ENCODE measurements at places on chromosomes 2 and 18.

DNA sequence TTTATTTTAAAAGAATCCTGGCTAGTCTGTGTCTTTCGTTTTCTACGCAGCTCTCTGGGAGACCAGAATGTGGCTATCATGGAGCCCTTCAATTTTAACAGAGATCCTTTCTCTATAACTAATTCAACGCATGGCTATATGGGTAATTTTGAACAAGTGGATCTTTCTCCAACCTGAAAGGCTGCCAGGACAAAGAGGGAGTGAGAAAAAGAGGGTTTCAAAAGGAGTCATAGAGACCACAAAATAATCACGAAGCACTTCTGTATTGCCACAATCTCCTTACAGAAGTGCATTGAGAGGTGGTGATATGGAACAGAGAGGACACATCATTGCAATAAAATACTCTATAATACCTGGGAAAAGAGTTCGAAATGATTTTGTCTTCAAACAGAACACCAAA lies 21.7 kb upstream of the CDH2 start:
- DNase-seq: no peak

DNA sequence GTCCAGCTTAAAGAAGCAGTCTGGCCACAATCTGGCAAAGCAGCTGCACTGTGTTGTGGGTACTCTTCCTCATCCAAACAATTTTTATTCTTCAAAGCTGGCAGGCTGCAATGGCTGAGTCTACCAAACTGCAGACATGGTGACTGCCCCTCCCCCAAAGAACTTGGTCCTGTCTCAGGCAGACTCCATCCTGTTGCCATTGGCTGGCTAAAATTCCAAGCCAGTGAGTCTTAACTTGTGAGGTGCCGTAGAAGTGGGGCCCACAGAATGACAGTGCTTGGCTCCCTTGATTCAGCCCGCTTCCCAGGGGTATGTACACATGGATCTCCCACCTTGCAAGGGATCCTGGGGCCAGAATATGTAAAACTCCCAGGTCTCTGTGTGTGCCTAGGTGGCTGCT lies 14.5 kb upstream of the NXPH2 start:
- no peak for DNase-seq

DNA sequence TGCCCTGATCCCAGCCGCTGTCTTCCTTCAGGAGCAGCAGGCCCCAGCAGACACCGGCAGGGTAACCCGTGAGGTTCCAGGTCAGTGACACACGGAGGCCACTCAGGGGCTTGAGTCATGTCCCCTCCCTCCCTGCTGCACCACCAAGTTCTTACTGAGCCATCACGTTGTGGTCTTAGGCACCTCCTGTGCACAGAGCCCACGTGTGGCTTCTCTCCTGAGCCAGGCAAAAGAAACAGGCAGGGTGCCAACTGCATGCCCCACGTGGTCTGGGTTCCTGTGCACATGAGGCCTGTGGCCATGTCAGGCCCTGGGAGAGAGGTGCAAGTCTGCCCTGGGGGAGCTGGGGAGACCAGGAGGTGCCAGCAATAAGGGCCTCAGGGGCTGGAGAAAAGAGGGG lies 264.8 kb downstream of the KLHL29 start:
- DNase-seq: no peak

- no peak for DNase-seq
These were observed 159.8 kb downstream of the GALNT3 start for GRCh38 chr2:165634282-165634681.

GRCh38 chr2:120672526-120673204 lies 63.0 kb upstream of the GLI2 start:
- no peak for DNase-seq

- no peak for DNase-seq
These were observed 166.9 kb downstream of the VWC2L start for GRCh38 chr2:214577769-214578168.

DNA sequence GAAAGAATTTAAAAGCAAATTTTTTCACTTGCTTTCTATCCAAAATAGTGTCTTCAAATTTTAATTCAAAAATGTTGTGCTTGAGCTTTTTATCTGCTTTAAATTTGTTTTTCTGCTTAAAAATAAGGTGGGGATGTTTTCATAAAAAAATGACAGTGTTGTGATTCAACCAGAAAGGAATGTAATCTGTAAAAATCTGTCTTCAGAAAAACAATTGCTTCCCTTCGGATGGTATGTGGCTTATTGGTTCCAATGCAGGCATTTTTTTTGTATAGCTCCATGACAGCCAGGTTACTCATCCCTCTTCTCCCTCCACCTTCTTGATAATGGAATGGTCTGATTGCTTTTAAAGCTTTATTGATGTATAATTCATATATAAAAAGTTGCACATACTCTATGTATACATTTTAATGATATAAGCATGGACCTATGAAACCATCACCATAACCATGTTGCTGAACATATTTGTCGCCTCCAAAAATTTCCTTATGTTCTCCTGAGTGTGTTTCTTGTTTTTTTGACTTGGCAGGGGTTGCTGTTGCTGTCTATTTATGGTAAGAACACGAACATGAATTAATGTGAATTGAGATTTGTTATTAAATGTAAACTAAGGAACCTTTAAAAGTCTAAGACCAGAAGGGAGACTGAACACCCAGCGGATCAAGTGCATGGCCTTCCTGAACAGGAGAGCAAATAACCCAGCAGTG lies 363.7 kb upstream of the SPHKAP start:
- no peak for DNase-seq

DNA sequence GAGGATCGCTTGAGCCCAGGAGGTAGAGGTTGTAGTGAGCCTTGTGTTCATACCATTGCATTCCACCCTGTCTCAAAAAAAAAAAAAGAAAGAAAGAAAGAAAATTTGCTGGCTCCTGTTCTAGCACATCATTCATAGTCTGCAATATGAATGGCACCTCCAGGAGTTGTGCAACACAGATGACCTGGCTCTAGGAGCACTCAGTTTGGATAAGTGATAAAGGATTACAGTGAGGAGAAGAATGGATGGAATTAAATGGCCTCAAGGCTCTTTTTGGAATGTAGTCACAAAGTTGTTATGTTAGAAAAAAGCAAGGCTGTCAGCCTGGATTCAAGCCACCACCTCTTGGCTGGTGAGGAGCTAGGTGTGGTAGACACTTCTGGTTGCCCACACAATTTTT lies 21.5 kb upstream of the SPRED2 start:
- DNase-seq: no peak

DNA sequence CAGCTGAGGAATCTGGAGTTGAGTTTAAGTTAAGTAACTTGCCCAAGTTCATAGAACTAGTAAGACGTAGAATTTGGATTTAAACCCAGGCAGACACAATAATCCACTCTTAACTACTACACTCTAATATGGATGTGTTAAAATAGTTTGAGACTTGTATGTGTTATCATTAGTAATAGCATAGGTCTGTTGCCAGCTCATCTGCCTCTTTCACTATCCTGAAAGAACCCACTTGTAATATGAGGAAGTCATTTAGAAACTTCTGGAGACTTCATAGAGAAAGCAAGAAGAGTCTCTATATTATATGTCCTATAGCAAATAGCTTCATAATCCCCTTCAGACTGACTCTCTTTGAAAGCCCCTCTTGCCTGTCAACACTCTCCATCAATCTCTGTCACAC lies 43.0 kb upstream of the ACADL start:
- no peak for DNase-seq

DNA sequence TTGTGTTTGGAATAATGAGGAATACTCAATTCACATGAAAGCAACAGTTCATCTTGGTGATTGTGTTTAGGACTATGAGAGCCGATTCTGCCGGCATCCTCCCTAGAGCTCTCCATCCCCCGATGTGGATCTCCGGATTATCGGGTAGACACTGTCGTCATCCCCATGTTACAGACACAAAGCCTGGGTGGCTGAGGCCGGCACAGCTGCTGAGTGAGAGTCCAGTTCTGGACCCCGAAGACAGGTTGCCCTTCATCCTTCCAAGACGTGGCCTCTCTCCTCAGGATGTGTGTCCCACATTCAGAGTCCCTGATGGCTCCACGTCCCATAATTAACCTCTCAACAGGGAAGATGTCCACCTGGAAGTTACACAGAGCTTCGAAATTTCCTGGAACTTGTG lies 129.3 kb downstream of the HDAC4 start:
- no peak for DNase-seq

GRCh38 chr18:50726960-50727589 lies 92.7 kb downstream of the MRO start:
- peak; percentile 45 for DNase-seq

DNA sequence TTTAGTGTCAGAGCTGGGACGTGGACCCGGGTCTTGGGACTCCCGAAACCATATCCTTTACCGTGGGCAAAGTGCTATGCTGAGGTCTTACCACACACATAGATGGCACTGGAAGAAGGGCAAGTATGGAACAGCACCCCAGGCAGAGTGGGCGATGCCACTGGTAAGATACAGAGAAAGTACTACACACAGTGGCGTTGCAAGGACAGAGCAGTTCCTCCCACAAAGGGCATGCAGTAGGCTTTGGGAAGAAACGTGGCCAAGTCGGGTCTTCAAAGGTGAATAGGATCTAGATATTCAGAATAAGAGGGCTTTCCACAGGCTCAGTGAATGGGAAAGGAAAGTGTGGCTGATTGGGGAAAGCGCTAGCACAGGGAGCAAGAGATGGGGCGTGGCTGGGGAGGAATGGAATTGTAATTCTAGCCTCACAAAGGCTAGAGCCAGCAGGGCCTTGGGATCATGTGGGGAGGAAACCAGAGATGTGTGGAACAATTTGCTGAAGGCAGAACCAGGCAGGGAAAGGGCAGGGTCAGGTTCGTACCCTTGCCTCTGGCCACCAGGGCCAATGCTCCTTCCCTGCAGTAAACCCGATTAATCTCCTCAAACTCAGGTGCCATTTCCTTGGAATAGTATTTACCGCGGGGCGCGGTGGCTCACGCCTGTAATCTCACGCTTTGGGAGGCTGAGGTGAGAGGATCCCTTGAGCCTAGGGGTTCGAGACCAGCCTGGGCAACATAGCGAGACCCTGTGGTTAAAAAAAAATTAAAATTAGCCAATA lies 36.0 kb downstream of the PCBP1 start:
- DNase-seq: no peak

- DNase-seq: no peak
These were observed 76.3 kb downstream of the DYNC1I2 start for GRCh38 chr2:171763602-171764001.

DNA sequence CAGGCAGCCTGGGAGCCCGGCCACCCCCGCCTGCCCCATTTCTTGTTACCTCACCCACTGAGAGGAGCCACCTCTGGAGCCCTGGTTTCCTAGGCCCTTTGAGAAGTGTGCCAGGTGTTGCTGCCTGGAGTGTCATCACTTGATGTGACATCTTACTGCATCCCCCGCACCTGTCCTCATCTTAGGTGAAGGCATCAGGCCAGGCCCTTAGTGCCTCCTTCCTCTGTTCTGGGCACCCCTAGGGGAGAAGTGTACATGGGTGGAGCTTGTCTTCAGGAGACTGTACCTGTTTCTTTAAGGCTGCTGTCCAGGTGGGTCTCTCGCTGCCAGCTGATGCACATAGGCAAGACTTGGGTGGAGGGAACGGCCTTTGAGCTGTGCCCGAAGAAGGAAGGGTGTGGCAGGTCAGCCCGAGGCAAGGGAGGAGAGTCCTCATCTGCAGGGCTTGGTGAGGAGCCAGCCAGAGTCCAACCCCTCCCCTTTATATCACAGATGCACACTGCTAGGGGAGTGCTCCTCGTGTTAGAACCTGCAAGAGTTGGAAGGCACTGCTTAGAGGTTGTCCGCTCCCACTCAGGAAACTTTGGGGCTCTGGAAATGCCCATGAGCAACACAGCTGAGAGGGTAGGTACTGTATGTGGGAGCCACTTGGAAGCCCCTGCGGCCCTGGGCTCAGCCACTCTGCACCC lies 45.9 kb downstream of the NCK2 start:
- no peak for DNase-seq

DNA sequence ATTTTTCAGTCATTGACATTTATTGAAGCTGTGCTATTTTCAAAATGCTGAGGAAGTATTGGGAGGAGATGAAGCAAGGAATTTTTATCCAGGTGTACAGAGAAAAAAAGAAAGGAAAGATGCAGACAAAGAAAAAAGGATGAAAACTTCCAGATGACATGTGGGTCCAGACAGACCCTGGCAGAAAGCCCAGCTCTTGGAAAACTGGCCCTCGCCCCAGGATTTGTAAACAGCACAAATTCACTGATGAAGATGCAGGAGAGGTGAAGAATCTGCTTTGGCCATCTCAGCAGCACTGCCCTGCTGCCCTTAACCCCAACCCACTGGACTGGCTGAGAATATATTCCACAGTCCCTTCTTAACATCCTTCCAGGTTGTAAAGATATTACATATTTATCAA lies 12.5 kb downstream of the TACR1 start:
- DNase-seq: no peak

- no peak for DNase-seq
These were observed 3.0 kb downstream of the HOXD8 start for GRCh38 chr2:176132205-176133171.

DNA sequence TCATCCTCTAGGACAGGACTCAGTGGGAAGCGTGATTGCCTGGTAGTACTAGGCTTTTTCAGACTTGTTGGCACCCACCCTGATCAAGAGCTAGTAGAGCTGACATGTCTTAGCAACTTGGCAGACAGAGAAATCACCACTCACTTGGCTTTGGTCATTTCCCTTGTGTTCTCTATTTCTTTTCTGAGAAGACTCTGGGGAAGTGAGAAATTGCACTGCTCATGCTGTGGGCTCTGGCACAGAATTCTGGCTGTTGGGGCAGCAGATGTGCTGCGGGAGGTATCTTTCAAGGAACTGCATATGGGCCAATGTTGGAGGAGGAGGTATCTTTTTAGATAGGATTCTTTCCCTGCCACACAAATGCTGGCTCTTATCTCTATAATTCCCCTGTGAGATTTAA lies 529.1 kb upstream of the MEX3C start:
- no peak for DNase-seq

DNA sequence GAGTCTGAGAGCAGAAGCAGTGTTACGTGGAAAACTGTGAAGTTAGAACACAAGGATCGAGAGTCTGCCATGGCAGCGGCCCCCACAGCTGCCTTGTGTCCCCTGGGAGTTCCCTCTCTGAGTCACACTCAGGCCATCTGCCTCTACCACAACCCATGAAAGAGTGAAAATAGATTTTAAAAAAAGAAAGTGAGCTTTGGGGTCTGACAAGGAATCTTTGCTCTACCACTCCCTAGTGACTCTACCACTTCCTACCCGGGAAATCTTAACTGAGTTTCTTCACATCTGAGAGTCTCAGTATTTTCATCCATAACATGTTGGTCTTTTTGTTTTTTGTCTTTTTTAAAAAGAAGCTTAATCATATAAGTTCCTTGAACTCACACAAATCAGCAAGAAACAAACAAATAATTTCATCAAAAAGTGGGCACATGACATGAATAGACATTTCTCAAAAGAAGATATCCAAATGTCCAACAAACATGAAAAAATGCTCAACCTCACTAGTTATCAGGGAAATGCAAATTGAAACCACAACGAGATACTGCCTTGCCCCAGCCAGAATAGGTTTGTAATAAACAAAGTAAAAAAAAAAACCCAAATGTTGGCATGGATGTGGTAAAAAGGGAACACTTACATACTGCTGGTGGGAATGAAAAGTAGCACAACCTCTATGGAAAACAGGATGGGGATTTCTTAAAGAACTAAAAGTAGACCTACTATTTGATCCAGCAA lies 2.4 kb upstream of the MSGN1 start:
- DNase-seq: peak; percentile 32

- DNase-seq: no peak
These were observed 22.1 kb downstream of the SRD5A2 start for GRCh38 chr2:31558401-31559295.

Data from frontal cortex (tissue), 4 donors.